ENCODE measurements at places on chromosomes 7 and 10. TPM values are rescaled to one million over a fixed set of nuclear protein-coding genes. Genes with fewer than 3 reads are reported as not detected.
A peak's percentile ranks its signal among the peaks of the same experiment; 100 is the strongest.

ZNF727 gene
- total RNA-seq, result not detected

MEOX2 gene
- under 0.01 TPM for total RNA-seq

DNAH11 gene
- under 0.01 TPM for total RNA-seq

ABLIM1 gene
- 9.9 TPM for total RNA-seq

FOXI2 gene
- total RNA-seq, result not detected

CYTH3 gene
- 14.2 TPM for total RNA-seq

ELN gene
- total RNA-seq, result 2.2 TPM

TRIM74 gene
- total RNA-seq, result not detected

CYP2C19 gene
- not detected for total RNA-seq

DNA sequence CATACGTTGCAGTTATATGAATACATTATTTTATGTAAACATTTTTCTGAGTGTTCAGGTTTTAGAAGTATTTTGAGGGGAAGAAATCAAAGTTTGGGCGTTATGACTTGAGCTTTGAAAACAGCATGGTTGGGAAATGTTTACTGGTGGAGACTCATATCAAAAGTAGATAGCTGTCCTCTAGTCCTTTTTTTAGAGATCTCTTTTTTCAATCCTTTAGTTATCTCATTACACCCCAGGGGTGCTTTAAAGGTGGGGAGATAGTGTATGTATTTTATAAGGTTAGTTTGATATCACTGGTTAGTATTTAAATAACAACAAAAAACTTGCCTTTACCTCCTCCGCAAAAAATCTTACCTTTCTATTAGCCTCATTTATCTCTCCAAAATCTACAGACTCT, 2.3 kb downstream of the DMTF1 start:
- no peaks in the 10 kb centered on the region for H3K36me3 ChIP-seq

- no peak for DNase-seq
- H3K27ac ChIP-seq, result no peak overlapping the region
- H3K4me3 ChIP-seq, result no peak overlapping the region
Measured at GRCh38 chr10:110184398-110184797, 23.0 kb upstream of the MXI1 start.

GRCh38 chr7:156751319-156751718, 110.7 kb downstream of the RNF32 start:
- no peaks in the 10 kb centered on the region for H3K36me3 ChIP-seq
- peak; percentile 97 for DNase-seq
- peaks cover 22% of the 10 kb centered on the region for H3K4me1 ChIP-seq
- no peak overlapping the region for H3K4me3 ChIP-seq
- no peaks in the 10 kb centered on the region for H3K27me3 ChIP-seq

GRCh38 chr10:26384600-26384999, 53.5 kb upstream of the APBB1IP start:
- DNase-seq, result no peak
- H3K4me1 ChIP-seq, result no peaks in the 10 kb centered on the region
- no peaks in the 10 kb centered on the region for H3K27me3 ChIP-seq
- no peak overlapping the region for H3K27ac ChIP-seq

- no peaks in the 10 kb centered on the region for H3K36me3 ChIP-seq
- H3K27me3 ChIP-seq, result no peaks in the 10 kb centered on the region
- H3K27ac ChIP-seq, result peak overlapping the region; percentile 77
- H3K4me1 ChIP-seq, result peaks cover 12% of the 10 kb centered on the region
- H3K4me3 ChIP-seq, result peak overlapping the region; percentile 29
Measured at GRCh38 chr7:143900230-143900766, 1.7 kb downstream of the TCAF1 start.

DNA sequence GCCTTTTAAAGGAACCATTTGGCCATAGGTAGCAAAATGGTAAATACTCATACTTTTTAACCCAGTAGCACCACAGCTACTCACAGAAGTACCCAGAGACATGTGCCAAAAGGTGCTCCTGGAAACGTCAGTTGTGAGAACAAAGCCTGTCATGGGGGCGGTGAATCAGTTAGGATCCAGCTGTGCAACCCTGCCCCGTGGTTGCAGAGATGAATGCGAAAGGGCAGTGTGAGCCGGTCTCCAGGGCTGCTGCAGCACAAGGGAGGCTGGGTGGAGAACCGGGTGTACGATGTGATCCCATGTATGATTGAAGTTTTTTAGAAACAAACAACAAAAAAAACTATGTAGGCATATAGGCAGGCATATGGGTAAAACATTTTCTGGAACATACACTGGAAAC, 1.3 kb upstream of the LRRC18 start:
- H3K27me3 ChIP-seq, result peaks cover 19% of the 10 kb centered on the region
- no peaks in the 10 kb centered on the region for H3K4me1 ChIP-seq
- H3K27ac ChIP-seq, result no peak overlapping the region

- peaks cover 12% of the 10 kb centered on the region for H3K27me3 ChIP-seq
- H3K27ac ChIP-seq, result no peak overlapping the region
- no peaks in the 10 kb centered on the region for H3K4me1 ChIP-seq
- no peaks in the 10 kb centered on the region for H3K36me3 ChIP-seq
- no peak overlapping the region for H3K4me3 ChIP-seq
- no peak for DNase-seq
Measured at GRCh38 chr10:113340282-113340681, 212.6 kb upstream of the HABP2 start.

DNA sequence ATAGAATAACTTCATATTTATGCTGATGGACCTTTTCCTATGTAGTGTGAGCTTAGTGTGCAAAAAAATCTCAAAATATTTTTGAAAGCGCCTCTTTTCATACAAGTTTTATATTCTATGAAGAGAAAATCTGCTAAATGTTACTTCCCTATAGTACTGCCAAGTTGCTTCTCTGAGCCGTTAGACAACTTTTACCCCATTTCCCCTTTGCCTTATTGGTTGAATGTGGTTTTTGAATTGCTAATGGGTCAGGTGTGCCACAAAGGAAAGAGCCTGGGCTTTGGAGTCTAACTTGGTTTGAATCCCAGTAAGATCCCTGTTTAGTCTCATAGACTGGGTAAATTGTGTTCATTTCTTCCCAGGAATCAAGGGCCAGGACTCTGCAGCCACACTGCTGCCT, 261.5 kb downstream of the SNX10 start:
- no peak overlapping the region for H3K4me3 ChIP-seq
- no peak overlapping the region for H3K27ac ChIP-seq
- H3K27me3 ChIP-seq, result peaks cover 2% of the 10 kb centered on the region
- H3K36me3 ChIP-seq, result no peaks in the 10 kb centered on the region
- DNase-seq, result no peak

- H3K36me3 ChIP-seq, result no peaks in the 10 kb centered on the region
- H3K27ac ChIP-seq, result no peak overlapping the region
- peaks cover 19% of the 10 kb centered on the region for H3K27me3 ChIP-seq
- DNase-seq, result no peak
- H3K4me3 ChIP-seq, result no peak overlapping the region
- H3K4me1 ChIP-seq, result no peaks in the 10 kb centered on the region
Measured at GRCh38 chr10:114061789-114062188, 18.1 kb downstream of the ADRB1 start.

- H3K27me3 ChIP-seq, result peaks cover 38% of the 10 kb centered on the region
- H3K4me1 ChIP-seq, result no peaks in the 10 kb centered on the region
- peak; percentile 25 for DNase-seq
- no peak overlapping the region for H3K27ac ChIP-seq
Measured at GRCh38 chr10:49690698-49691356, 11.4 kb downstream of the C10orf53 start.

GRCh38 chr7:69243016-69243415, 355.3 kb upstream of the AUTS2 start:
- no peak for DNase-seq
- no peaks in the 10 kb centered on the region for H3K36me3 ChIP-seq
- no peaks in the 10 kb centered on the region for H3K4me1 ChIP-seq
- H3K27me3 ChIP-seq, result no peaks in the 10 kb centered on the region

GRCh38 chr10:36026656-36027390, 384.7 kb upstream of the FZD8 start:
- no peak for DNase-seq
- no peaks in the 10 kb centered on the region for H3K4me1 ChIP-seq
- no peaks in the 10 kb centered on the region for H3K36me3 ChIP-seq
- no peak overlapping the region for H3K4me3 ChIP-seq

DNA sequence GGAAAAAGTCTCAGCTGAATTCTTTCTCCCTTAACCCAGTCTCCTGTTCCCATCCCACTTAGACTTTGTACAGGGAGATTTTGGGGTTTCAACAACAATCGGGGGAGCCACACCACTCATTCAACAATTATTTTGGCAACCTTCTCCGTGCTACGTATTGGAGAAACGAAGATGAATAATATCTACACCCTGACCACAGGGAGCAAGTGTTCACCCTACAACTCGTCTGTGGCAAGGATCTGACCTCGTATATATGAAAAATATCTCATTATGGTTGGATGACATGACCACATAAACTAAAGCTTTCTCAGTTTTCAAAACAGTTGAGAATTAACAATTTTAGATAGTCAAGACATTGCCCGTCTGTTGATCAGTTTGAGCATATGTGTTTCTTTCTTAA, 302.1 kb downstream of the CACNA2D1 start:
- H3K36me3 ChIP-seq, result no peaks in the 10 kb centered on the region
- H3K4me3 ChIP-seq, result no peak overlapping the region
- peak; percentile 70 for DNase-seq
- H3K27me3 ChIP-seq, result no peaks in the 10 kb centered on the region
- H3K27ac ChIP-seq, result no peak overlapping the region

- H3K27ac ChIP-seq, result no peak overlapping the region
- peak; percentile 73 for DNase-seq
- no peaks in the 10 kb centered on the region for H3K27me3 ChIP-seq
- no peaks in the 10 kb centered on the region for H3K36me3 ChIP-seq
- H3K4me1 ChIP-seq, result peaks cover 6% of the 10 kb centered on the region
Measured at GRCh38 chr7:138886501-138886917, 88.5 kb upstream of the ATP6V0A4 start.

DNA sequence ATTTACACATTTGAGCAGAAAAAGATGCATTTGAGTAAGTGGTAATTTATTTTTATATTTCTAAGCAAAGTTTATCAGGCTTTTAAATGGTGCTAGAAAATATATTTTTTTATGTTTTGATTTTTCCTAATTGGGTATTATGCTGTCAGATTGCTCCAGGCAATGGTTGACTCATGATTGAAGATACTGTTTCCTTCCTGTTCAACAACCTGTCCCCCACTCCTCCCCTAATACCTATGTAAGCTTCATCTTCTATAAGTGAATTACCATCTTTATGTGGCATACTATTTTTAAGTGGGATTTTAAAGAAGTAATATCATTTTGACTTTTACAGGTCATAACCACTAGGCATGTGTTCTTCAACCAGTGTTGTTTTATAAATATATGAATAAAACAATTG, 21.4 kb downstream of the TSPAN13 start:
- no peaks in the 10 kb centered on the region for H3K27me3 ChIP-seq
- no peak overlapping the region for H3K4me3 ChIP-seq
- DNase-seq, result no peak
- H3K4me1 ChIP-seq, result no peaks in the 10 kb centered on the region
- H3K27ac ChIP-seq, result no peak overlapping the region
- no peaks in the 10 kb centered on the region for H3K36me3 ChIP-seq

- H3K27me3 ChIP-seq, result no peaks in the 10 kb centered on the region
- H3K36me3 ChIP-seq, result peaks cover 22% of the 10 kb centered on the region
- no peak for DNase-seq
- no peak overlapping the region for H3K27ac ChIP-seq
- no peaks in the 10 kb centered on the region for H3K4me1 ChIP-seq
Measured at GRCh38 chr7:129657363-129657762, 45.8 kb downstream of the NRF1 start.

DNA sequence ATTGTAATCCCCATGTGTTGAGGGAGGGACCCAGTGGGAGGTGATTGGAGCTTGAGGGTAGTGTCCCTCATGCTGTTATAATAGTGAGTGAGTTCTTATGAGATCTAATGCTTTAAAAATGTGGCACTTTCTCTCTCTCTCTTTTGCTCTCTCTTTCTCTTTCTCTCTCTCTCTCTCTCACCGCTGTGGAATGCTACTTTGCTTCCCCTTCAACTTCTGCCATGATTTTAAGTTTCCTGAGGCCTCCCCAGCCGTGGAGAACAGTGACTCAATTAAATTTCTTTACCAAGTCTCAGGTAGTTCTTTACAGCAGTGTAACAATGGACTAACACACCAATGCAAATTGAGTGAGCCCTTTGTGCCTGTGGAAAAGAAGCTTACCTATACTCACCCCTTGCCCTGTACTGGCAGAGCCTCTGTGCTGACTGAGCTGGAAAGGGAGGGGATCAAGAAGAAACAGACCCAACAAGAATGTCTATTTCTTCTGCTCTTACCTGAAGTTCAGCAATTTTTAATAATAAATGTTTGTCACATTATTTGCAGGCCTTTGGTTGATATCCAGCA, 642.5 kb upstream of the KCND2 start:
- H3K27me3 ChIP-seq, result no peaks in the 10 kb centered on the region
- H3K36me3 ChIP-seq, result no peaks in the 10 kb centered on the region
- H3K27ac ChIP-seq, result no peak overlapping the region
- no peak for DNase-seq

DNA sequence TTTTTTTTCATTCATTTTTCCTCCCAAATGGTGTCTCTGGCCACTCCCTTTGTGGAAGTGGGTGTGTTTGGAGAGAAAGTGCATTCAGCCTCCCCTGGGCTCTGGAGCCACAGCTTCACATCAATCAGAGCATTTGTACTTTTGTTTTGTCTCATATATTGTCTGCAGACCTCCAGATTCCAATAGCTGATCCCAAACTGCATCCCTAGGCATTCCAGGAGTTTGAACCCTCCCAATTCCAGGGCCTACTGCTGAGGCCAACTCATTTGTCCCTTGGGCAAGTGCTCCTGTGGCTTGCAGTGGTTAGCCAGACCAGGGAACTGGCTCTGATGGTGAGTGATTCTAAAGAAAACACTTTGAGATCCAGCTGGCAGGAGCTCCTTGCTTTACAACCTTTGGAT, 163.3 kb downstream of the IPMK start:
- no peaks in the 10 kb centered on the region for H3K36me3 ChIP-seq
- no peaks in the 10 kb centered on the region for H3K4me1 ChIP-seq
- H3K4me3 ChIP-seq, result no peak overlapping the region
- DNase-seq, result no peak
- no peaks in the 10 kb centered on the region for H3K27me3 ChIP-seq
